Tibial nerve (tissue), 4 donors: ENCODE measurements at places on chromosomes 5 and 9. TPM values are rescaled to one million over a fixed set of nuclear protein-coding genes. Genes with fewer than 3 reads are reported as not detected.

TLE1 gene
- total RNA-seq = 107 TPM

GPR21 gene
- total RNA-seq = 0.98 TPM

FBXO38 gene
- 55.0 TPM for total RNA-seq

TMOD1 gene
- 33.5 TPM for total RNA-seq

DBN1 gene
- 139 TPM for total RNA-seq

MCC gene
- 73.9 TPM for total RNA-seq

GPX3 gene
- 5,426 TPM for total RNA-seq

LHX3 gene
- not detected for total RNA-seq

BHMT2 gene
- 27.6 TPM for total RNA-seq

NOXA1 gene
- 11.4 TPM for total RNA-seq

PCSK1 gene
- total RNA-seq = 8.1 TPM

PTBP3 gene
- total RNA-seq = 25.9 TPM

CCL21 gene
- total RNA-seq = 4.6 TPM

TAF11L7 gene
- not detected for total RNA-seq

RAB3C gene
- total RNA-seq = 1.1 TPM

ARL15 gene
- total RNA-seq = 13.0 TPM

SH2D3C gene
- 18.9 TPM for total RNA-seq

KIF4B gene
- total RNA-seq = not detected

CNTNAP3B gene
- 15.1 TPM for total RNA-seq

RASGEF1C gene
- total RNA-seq = 9.3 TPM

PCDHGA9 gene
- total RNA-seq = 13.1 TPM

ORM2 gene
- not detected for total RNA-seq

IL33 gene
- 10.3 TPM for total RNA-seq

SET gene
- total RNA-seq = 156 TPM

IER5L gene
- 31.5 TPM for total RNA-seq

LNPEP gene
- total RNA-seq = 71.8 TPM

FAM221B gene
- not detected for total RNA-seq

ASTN2 gene
- total RNA-seq = 12.4 TPM

PSIP1 gene
- 121 TPM for total RNA-seq

MEIKIN gene
- total RNA-seq = not detected

PCDHB9 gene
- total RNA-seq = 4.6 TPM

NUP214 gene
- 61.0 TPM for total RNA-seq

KCNMB1 gene
- 1.8 TPM for total RNA-seq

DMRTA1 gene
- total RNA-seq = 2.1 TPM

DOLPP1 gene
- 5.1 TPM for total RNA-seq

FGFR4 gene
- total RNA-seq = 4.8 TPM

CD74 gene
- 309 TPM for total RNA-seq

C1QTNF3 gene
- 5.4 TPM for total RNA-seq

IFNB1 gene
- total RNA-seq = not detected

PCDHA12 gene
- 8.6 TPM for total RNA-seq

TMEM215 gene
- 16.3 TPM for total RNA-seq

GADD45G gene
- 5.7 TPM for total RNA-seq

SPATA6L gene
- total RNA-seq = 1.3 TPM

ANKRD20A1 gene
- 9.6 TPM for total RNA-seq

PCDHB8 gene
- 3.5 TPM for total RNA-seq

PCDHA1 gene
- not detected for total RNA-seq

SOX30 gene
- not detected for total RNA-seq

SPATA31E1 gene
- total RNA-seq = not detected
